T47D (cell line): ENCODE measurements at places on chromosomes 2 and 18.

- DNase-seq, result no peak
Measured at GRCh38 chr2:101112772-101113157, 38.4 kb downstream of the TBC1D8 start.

DNA sequence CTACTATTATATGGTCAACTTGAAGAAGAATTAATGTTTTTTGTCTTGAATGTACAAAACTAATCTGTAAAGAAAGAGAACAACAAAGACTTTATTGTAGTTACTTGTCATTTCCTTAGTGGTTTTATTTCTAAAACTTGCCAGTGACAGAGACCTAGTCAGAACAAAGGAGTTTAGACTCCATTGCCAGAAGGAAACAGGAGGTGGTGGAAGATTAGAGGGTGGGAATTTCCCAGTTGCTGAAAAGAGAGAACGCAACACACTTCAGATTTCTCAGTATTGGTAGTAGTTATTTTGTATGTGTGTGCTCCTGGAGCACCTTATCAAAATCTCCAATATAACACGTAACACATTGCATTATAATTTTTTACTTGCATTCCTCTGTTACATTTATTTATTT lies 81.4 kb downstream of the CDCA7 start:
- no peak for DNase-seq

GRCh38 chr2:215171796-215172195 lies 33.4 kb upstream of the ABCA12 start:
- DNase-seq, result no peak

DNA sequence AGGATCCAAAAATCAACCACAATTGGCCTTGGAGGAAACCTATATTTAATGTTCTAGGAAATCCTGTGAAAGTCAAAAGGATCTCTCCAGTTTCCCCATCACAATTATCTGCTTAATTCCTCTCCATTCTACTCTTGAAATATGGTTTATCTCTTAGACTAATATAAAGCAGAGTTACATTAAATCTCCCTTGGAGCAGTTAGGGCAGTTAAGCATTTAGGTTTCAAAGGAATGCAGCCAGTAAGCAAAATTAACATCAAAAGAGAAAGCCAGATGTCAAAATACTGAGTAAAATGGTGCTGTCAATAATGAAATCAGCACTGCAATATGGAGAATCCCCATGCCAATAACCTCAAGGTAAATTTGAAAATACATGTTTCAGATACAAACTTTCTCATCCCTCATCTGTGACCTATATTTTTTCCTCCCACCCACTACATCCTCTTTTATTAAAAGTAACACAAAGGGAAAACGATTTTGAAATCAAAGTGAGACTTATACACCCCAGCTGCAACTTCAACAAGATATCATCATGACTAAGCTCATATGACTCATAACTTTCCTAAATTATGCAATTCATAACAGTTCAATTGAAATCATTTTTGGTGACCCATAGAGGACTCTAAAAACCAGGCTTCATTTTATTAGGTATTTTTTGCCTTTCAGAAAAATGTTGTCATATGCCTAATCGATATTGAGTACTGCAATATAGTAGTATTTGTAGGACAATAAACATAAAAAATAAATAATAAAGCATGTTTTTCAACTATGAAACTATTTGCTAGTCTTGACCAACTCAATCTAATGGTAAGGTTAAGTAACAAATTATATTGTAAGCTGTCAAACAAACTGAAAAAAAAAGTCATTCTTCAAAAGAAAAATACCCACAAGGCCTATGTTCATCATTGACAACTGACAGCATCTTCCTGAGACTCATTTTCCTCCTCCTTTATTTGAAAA lies 3.1 kb downstream of the ADAM17 start:
- no peak for DNase-seq

- no peak for DNase-seq
Measured at GRCh38 chr18:6719910-6720683, 9.4 kb upstream of the ARHGAP28 start.
